Jurkat, Clone E6-1 (cell line): ENCODE measurements at places on chromosomes 3 and 15.

- no peak for DNase-seq
Measured at GRCh38 chr3:153666991-153667740, 454.0 kb upstream of the ARHGEF26 start.

DNA sequence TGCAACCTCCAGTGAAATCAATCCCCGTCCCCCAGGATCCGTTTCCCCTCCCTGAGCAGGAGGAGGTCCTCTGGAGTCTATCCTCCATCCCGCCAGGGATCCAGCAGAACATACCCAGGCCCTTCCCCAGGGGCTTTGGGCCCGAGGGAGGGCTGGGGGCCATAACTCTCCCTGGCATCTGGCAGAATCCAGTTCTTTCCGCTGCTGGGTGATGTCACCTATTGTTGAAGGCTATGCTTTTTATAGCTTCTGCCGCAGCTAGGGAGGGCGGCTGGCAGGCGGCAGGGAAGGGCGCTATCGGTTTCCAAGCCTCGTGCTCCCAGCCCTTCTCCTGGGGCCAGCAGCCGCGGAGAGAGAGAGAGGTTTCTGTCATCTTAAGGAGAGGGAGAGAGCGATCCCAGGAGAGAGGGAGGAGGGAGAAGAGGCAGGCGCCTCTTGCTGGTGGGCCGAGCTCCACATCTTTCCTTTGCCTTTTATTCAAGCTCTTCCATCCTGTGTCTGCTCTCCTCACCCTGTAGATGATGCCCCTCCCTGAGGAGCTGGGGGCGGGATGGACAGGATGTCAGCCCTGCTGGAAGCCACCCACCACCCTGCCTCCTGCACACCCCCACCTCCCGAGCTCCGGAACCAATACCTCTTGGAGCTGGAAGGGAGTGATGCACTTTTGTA lies 120.1 kb downstream of the ANP32A start:
- no peak for DNase-seq

GRCh38 chr3:102141096-102141927 lies 292.0 kb downstream of the NFKBIZ start:
- no peak for DNase-seq

DNA sequence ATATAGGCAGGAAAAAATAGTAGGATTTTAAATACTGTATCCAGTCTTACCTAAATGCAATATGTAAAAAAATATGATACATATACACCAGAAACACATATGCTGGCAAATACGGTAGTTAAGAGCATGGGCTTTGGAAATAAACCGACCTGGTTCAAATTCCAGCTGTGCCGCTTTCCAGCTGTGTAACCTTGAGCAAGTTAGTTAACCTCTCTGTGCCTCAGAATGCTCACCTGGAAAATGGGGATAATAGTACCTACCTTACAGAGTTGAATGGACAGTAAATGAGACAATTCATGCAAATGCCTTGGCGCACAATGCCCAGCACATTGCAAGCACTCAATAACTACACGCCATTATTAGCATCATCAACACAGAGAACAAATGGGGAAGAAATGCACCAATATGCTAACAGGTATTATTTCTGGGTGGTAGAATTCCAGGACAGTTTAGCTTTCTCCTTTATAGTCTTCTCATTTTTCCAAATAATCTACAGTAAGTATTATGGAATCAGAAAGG lies 50.6 kb downstream of the SUMF1 start:
- no peak for DNase-seq

DNA sequence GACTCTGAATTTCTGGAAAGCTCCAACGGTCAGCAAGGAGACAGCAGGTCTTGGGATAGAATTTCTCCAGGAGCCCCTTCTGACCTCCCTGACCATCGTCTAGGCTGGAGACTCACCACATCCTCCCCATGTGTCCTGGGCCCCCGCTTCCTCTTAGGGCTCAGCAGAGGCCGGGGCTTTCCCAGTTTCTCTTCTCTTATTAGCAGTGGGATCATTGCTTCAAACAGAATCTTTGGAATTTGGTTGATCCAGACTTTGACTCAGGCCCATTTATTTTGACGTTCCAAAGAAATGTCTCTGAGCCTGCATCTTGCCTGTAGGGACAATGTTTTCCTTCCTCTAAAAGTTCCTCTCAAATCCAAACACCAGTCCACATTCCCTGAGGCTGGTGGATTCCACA lies 38.4 kb upstream of the SLC6A6 start:
- no peak for DNase-seq

DNA sequence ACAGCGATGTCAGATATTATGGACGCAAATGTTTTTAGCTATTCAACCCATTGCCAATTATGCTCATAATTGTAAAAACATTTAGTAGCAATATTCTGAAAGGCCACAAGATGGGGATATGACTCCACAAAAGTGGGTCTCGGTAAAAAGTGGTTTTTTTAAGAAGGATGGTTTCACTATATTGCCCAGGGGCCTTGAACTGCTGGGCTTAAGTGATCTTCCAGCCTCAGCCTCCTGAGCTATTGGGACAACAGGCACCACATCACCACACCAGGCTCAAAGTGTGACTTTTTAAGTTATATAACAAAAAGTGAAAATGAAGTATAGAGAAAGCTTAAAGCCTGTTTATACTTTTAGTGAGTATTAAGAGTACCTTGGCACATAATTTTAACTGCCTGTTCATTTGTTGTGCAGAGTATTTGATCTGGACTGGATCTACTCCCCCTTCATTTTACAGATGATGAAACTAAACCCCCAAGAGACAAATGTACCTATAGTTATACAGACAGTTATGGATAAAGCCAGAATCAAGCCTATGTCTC lies 9.4 kb downstream of the NAA50 start:
- peak; percentile 63 for DNase-seq

DNA sequence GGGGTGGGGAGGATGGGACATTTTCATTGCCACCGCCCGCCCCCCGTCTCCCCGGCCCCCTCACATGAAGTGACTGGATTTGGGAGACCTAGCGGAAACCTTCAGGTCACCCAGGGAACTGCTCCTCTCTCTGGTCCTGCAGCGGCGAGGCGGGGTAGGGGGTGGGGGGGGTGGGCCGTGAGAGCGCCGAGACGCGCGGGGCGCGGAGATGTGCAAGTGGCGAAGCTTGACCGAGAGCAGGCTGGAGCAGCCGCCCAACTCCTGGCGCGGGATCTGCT lies 712 bp upstream of the MME start:
- no peak for DNase-seq

GRCh38 chr15:79896131-79896633 lies 632 bp downstream of the MTHFS start:
- no peak for DNase-seq

DNA sequence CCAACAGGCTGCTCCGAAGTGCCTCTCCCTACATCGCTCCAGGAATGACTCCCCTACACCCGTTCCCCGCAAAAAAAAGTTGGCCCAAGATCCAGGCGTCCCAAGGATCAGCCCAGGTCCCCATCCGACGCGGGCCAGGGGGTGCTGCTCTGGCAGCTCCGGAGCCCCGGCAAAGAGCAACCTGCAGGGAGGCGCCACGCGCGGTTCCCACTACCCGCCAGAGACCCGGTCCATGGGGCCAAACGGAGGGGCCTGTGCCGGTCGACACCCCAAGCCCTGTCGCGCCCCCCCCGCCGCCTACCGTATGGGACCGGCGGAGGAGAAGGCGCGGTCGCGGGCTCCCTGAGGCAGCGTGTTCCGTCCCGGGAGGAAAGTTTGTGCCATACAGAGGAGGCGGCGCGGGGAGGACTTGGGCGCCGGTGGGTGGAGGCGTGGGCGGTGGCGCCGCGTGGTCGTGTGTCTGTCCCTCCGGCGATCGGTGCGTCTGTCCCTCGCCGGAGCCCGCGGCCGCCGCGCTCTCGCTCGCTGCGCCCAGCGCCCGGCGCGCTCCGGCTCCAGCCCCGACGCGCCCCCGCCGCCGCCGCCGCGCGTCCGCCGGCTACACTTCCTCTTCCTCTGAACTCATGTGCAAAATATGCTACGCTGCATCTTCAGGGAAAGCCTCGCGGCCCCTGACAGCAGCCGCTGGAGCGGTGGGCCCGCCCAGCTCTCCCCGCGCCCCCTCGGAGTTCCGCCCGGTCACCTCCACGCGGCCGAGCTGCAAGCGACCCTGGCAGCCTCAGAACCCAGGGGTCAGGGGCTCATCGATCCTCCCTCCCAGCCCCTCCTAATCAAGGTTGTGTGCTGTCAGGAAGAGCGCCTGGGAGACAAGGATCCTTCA lies at the start of gene RFTN1:
Gene RFTN1, minus strand, starts transcription at position 559 of the 880 bp plus-strand sequence. CDS start 19,830 bp downstream, outside the sequence.
- peak; percentile 33 for DNase-seq
